Activated naive CD4-positive, alpha-beta T cell treated with anti-CD3 and anti-CD28 coated beads, Interleukin-2, amount 10 ng/mL, durations not matched to agents 5 hours and 36 hours (primary cell): ENCODE measurements at places on chromosomes 5 and 9. TPM values are rescaled to one million over a fixed set of nuclear protein-coding genes. Genes with fewer than 3 reads are reported as not detected.

The PCDHGA12 gene
- total RNA-seq = not detected

The ISL1 gene
- not detected for total RNA-seq

The PCDHGA5 gene
- total RNA-seq = not detected

The AQP3 gene
- total RNA-seq = 265 TPM

The OGN gene
- total RNA-seq = not detected

The CCDC180 gene
- total RNA-seq = 4.3 TPM

The PCDHGA1 gene
- total RNA-seq = not detected

The FPGS gene
- 77.3 TPM for total RNA-seq

The TOR4A gene
- total RNA-seq = 8.8 TPM

The SMIM32 gene
- not detected for total RNA-seq

The PLAC8L1 gene
- 0.39 TPM for total RNA-seq

The ANKRD31 gene
- 0.10 TPM for total RNA-seq

The PCDHA9 gene
- not detected for total RNA-seq

The TMEM252 gene
- not detected for total RNA-seq

The LECT2 gene
- not detected for total RNA-seq

The GHR gene
- total RNA-seq = not detected

The SLC25A48 gene
- not detected for total RNA-seq

The STPG3 gene
- total RNA-seq = not detected

The ITGA1 gene
- total RNA-seq = 0.93 TPM

The LCN9 gene
- not detected for total RNA-seq

The BNIP1 gene
- 15.0 TPM for total RNA-seq

The SLIT3 gene
- not detected for total RNA-seq

The GABRP gene
- total RNA-seq = not detected

The NAIP gene
- total RNA-seq = 20.3 TPM

The ENHO gene
- total RNA-seq = not detected

The PRUNE2 gene
- total RNA-seq = not detected

The MLANA gene
- total RNA-seq = not detected

The SLC6A3 gene
- not detected for total RNA-seq

The KCNV2 gene
- total RNA-seq = not detected

The NUTM2F gene
- not detected for total RNA-seq

The CDH9 gene
- not detected for total RNA-seq

The CD180 gene
- 0.65 TPM for total RNA-seq

The ZCCHC7 gene
- total RNA-seq = 24.9 TPM

The HAVCR1 gene
- total RNA-seq = 4.7 TPM

The GAPT gene
- total RNA-seq = not detected

The CDX1 gene
- total RNA-seq = not detected

The TNFSF8 gene
- total RNA-seq = 82.9 TPM

The MARVELD2 gene
- total RNA-seq = 0.46 TPM

The DRD1 gene
- not detected for total RNA-seq

The TIGD6 gene
- total RNA-seq = 2.5 TPM

The ACER2 gene
- total RNA-seq = 2.4 TPM

The NMUR2 gene
- total RNA-seq = not detected

The NR2F1-AS1 gene
- not detected for total RNA-seq
